ENCODE measurements at places on chromosomes 5 and 9.
A peak's percentile ranks its signal among the peaks of the same experiment; 100 is the strongest.

- no peak for DNase-seq
Observed at GRCh38 chr9:77063645-77064285, 44.3 kb downstream of the FOXB2 start.

- no peak for DNase-seq
Observed at GRCh38 chr9:132802121-132802795, 75.8 kb downstream of the AK8 start.

GRCh38 chr9:86469476-86470250 lies 115.5 kb upstream of the TUT7 start:
- no peak for DNase-seq

DNA sequence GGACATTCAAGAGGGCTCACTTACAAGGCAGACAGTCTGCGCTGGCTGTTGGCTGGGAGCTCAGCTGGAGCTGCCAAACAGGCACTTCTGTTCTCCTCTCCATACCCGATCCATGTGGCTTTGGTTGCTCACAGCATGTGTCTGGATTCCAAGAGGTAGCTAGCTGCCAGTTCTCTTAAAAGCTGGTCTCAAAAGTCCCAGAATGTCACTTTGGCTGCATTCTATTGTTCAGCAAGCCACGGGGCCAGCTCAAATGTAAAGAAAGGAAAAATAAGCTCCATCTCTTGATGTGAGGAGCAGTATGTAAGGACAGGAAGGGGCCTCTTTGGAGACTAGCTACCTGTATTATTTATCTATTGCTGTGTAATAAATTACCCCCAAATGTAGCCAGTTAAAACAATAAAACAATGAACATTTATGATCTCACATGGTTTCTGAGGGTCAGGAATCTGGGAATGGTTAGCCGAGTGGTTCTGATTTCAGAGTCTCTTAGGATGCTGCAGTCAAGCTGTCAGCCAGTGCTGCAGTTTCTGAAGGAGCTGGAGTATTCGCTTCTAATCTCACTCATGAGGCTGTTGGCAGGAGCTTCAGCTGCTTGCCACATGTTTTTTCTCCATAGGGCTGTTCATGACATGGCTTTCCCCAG lies 112.7 kb upstream of the CLINT1 start:
- DNase-seq: no peak

DNA sequence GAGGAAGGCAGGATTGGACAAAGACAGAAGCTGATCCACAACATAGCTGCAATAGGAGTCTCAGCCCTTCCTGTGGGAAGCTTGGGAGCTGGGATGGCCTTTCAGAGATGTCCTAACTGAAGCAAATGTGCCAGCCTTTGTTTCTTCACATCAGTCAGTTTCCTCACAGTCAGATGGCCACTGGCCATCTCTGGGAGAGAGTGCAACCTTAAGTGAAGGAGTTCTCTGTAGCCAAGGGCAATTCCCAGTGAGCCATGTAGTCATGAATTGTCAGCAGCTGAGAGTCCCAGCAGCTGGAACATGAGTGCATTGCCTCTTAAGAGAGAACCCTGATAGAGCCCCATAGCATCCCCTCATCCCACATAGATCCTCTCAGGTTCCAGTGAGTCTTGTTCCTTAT lies 89.1 kb upstream of the LIFR start:
- DNase-seq: no peak

DNA sequence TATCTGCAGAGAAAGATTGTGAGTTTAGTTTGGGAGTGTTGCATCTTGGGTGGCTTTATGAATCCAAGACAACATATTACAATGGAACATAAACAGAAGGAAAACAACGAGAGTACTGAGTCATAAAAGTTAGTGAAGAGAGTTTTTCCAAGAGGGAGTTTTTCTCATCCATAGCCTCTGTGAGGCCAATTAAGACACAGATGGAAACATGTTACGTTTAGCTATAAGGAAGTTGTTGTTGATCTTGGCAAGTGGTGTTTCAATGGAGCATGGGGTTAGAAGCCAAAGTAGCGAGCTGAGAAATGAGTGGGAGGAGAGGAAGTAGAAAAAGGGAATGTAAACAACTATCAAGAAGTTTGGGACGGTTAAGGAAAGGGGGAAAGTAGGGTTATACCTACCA lies 53.3 kb upstream of the SPATA31D4 start:
- no peak for DNase-seq

- DNase-seq: no peak
Observed at GRCh38 chr5:1779782-1780613, 19.6 kb downstream of the MRPL36 start.

- DNase-seq: no peak
Observed at GRCh38 chr9:4839470-4839912, 46.7 kb downstream of the RCL1 start.

- DNase-seq: no peak
Observed at GRCh38 chr5:177043114-177043513, 20.6 kb downstream of the ZNF346 start.

DNA sequence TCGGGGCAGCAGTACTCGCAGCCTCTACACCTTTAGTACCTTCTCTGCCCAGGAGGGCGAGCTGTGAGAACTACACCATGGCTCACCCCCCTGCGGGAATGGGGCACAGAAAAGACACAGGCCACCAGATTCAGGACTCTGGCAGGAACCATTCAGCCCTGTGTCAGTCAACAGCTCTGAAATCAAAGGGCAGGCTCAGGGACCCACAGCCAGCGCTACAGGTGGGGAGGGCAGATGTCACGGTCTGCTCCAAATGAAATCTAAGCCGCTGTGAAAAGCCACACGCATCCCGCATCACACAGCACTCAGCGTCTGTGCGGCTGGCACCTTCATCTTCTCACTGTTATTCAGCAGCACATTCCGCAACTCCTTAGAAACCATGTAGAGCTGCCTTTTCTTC lies 27.9 kb downstream of the NSUN2 start:
- no peak for DNase-seq

GRCh38 chr5:156409834-156410233 lies 82.9 kb downstream of the SGCD start:
- no peak for DNase-seq

DNA sequence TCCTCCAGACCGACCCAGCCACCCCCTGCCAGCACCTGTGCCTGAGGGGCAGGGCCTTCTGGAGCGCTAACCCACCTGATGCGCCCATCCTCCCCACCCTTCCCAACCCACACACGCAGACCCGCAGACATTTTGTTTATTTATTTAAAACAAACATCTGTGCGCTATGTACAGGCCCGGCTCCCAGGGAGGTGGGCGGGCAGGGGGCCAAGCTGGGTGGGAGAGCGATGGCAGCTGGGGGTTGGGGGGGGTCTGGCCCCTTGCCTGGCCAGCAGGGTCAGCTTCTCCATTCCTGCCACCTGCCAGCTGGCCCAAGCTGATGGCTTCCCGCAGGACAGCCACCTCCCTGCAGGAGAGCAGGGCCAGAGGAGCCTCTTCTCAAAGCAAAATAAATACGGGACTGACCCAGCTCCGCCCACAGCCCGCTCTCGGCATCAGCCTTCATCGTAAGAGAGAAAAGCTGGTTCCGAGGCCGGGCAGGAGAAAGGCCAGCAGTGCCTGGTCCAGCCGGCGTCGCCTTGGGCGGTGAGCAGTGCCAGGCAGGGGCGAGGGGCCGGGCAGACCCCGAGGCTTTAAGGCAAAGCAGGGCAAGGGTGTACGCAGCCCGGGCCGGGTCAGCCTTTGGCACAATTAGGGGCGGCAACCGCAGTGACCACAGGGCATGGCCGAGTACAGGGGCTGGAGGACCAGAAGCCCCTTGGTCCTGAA lies 10.9 kb upstream of the CLIC3 start:
- no peak for DNase-seq

- no peak for DNase-seq
Observed at GRCh38 chr9:33106827-33107621, 30.6 kb upstream of the SMU1 start.

DNA sequence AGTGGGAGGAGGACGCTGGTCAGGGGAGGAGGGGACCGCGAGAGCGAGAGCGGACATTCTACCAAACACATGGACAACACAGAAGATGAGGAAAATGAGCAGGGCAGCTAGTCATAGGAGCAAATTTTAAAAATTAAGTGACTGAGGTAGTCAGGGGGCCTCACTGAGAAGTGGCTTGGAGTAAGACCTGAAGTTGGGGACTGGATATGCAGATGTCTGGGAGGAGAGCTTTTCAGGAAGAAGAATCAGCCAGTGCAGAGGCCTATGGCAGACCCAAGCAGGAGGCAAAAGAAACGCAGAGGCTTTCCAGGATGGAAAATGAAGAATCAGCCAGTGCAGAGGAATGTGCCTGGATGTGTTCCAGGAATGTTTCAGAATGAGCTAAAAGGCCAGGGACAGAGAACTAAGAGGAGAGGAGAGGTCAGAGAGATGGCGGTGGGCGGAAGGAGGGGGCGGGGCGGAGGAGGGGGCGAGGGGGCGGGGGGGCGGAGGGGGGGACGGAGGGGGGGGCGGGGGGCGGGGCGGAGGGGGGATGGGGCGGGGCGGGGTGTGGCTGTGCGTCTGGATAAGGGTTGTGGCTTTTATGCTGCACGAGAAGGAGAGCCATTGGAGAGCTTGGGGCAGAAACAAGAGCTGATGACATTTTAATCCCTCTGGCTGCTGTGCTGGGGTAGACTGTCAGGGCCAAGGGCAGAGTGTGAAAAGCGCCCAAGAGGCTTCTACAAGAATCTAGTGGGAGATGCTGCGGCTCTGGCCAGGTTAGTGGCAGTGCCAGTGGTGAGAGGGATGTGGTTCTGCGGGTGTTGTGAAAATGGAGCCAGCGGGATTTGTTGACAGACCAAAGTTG lies 129.6 kb downstream of the KCNIP1 start:
- DNase-seq: no peak

- DNase-seq: no peak
Observed at GRCh38 chr5:34656001-34656699, at the start of gene RAI14. Gene RAI14 (plus strand): TSS chr5:34656328. CDS start chr5:34686920, 30,592 bp downstream.

DNA sequence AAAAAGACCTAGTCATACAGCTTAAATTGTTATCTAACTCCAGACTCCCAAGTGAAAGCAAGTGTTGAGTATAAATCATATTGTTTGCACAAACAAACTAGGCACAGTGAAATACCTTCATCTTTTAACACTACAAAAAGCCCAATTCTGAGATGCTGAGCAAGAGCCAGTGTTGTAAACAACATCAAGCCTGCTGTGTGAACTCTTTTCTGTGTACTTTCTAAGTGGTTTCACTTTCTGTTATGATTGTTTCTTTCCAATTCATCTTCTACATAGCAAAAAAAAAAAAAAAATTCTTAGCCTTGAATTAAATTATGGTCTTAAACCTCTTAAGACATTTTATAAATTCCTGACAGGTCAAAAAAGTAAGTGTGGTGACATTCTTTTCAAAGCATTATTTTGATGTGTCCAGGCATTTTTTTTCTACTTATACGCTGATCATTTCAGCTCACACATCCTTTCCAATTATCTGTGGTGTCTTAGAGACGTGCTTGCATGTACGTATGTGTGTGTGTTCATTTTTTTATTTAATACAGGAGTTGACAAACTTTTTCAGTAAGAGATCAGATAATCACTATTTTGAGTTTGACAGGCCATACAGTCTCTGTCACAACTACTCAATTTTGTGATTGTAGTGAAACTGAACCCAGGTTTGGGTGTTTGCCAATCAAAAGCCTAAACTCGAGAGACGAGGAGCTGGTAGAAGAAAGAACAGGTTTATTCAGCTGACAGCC lies 556.1 kb downstream of the CDH9 start:
- DNase-seq: no peak

- no peak for DNase-seq
Observed at GRCh38 chr9:89664896-89665329, 60.1 kb downstream of the GADD45G start.

DNA sequence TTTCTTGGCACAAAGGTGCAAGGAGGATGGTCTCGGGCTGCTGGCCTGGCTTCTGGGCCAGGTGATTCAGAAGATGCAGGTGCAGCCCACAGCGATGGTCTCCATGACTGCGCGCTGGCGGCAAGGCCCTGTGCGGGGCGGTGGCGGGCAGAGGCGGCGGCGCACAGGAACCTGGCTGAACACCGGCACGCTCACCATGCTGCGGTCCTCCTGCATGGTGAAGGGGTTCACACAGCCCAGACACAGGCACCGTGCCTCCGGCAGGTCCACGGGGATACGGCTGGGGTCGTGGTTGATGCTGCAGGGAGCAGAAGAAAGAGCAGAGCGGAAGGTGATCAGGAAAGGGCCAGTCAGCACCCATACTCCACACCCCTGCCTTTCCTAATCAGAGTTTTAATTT lies 4.8 kb downstream of the IL17B start:
- DNase-seq: no peak

- no peak for DNase-seq
Observed at GRCh38 chr9:83047839-83048775, 14.8 kb downstream of the RASEF start.

- no peak for DNase-seq
Observed at GRCh38 chr9:16575986-16576245, 294.6 kb downstream of the BNC2 start.

- no peak for DNase-seq
Observed at GRCh38 chr5:113058706-113059226, 82.2 kb downstream of the DCP2 start.

- no peak for DNase-seq
Observed at GRCh38 chr9:103261951-103262350, 266.8 kb downstream of the CYLC2 start.

- DNase-seq: no peak
Observed at GRCh38 chr5:160637357-160638090, 214.5 kb downstream of the ATP10B start.

GRCh38 chr5:149990518-149991376 lies 9.7 kb downstream of the TIGD6 start:
- DNase-seq: peak; percentile 40

DNA sequence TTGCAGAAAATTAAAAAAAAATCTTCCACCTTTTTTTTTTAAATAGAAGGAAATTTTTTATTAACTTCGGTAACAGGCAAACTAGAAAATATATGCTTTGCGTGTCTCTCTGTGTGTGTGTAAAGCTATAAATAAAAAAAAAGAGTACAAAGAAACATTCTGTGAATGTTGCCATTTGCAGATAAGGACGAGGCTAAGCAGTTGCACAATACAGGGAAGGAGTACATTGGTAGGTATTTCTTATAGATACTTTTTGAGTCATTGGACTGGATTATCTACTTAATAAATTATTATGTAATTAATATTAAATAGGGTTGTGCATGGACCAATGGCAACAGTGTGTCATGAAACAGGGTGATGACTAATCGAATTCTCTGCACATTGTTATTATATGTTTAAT lies 102.4 kb downstream of the CAMK4 start:
- no peak for DNase-seq

GRCh38 chr5:140060816-140061215 lies 17.7 kb upstream of the NRG2 start:
- no peak for DNase-seq

- no peak for DNase-seq
Observed at GRCh38 chr5:103041071-103041676, 78.8 kb downstream of the GIN1 start.

DNA sequence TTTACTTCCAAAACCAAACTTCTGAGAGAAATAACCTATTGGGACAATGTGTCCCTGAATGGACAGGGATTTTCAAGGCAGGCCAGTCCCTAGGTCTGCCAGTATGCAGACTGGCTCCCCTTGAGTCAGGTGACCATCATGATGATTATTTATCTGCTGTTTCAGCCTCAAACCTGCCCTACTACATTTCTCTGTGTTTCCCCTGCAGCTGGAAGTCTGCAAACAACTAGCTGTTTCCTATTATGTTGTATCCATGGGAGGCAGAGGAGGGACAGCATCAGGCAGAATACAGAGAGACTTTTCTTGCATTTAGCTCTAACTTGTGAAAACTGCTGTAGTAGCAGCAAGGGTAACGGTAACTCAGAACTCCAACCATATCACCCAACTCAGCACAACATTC lies 36.2 kb upstream of the IFNK start:
- DNase-seq: no peak
